ENCODE measurements at places on chromosomes 6 and 20.

GRCh38 chr6:20929283-20929682 is 395.0 kb downstream of the CDKAL1 start:
- no peak for DNase-seq

DNA sequence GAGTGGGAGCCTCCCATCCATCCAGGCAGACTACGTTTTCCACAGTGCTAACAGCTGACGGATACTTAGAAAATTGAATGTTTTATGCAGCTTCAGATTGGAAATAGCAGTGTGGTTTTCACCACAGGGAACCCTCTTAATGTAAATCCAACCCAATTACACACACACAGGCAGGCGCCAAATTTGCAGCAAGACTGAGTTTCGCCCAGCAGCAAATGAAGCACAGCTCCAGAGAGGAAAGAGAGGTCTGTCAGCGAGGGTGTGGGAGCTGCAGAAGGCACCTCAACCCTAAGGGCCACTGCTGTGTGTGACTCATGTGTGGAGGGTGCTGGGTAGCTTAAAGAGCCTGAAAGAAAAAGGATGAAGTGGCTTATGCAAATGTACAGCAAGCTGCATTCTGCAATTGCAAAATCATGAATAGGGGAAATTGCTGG is 365.7 kb downstream of the MAFB start:
- no peak for DNase-seq

DNA sequence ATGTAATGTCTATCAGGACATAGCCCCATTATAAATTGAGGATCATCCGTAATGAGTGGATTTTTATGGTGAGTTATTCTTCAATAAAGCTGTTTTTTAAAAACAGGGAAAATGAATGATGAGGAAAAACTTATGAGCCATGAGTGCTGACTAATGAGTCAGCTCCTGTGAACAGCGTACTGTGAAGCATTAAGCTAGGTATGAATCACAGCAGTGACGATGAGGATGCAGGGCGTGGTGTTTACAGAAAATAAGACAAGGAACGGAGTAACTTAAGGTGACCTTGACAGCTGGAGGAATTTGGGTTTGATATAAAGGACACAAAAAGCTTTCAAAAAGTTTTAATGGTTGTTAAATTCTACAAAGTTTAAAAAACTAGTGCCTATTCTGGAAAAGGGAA is 96.3 kb downstream of the FOXF2 start:
- no peak for DNase-seq

DNA sequence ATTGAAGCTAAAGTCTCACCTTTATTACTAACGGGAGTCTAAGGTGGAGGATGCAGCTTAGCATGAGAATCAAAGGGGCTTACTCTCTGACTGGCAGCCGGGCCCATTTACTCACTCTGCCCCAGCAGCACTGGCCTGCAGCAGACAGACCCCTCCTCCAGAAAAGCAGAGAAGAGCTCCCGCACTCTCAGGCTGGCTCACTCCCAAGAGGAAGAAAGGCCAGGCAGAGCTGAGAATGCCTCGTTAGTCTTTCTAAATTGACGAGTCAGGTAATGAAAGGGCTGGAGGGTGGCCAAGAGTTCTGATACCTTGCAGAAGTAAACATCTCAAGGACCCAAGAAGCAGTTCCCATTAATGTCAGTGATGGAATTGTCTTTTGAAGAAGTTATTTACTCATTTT is 44.5 kb upstream of the IL20RA start:
- no peak for DNase-seq

GRCh38 chr6:151067684-151068596 is 171.8 kb upstream of the AKAP12 start:
- peak; percentile 10 for DNase-seq

DNA sequence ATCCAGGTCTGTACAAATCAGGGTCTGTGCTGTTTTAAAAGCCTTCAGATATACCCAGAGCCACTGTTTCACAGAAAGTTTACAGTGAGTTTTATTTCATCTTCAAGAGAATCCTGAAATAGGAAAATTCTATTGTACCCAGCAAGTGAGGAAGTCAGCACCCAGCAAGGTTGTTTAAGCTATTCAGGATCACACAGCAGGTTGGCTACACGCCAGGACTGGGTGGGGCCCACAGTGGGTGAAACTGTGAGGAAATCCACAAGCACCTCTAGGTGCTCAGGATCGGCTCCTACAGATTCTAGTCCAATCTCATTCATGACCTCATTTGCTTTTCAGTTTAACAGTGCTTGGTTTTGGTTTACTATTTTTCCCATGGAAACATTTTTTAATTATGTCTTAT is 128.9 kb downstream of the SYNDIG1 start:
- DNase-seq = no peak
